ENCODE measurements at places on chromosomes 7 and 10.

GRCh38 chr7:19051767-19052375, 65.6 kb downstream of the TWIST1 start:
- no peak for DNase-seq

- no peak for DNase-seq
Observed at GRCh38 chr7:132879579-132879978, 202.3 kb downstream of the CHCHD3 start.

GRCh38 chr7:115654384-115655214, 376.0 kb downstream of the TFEC start:
- no peak for DNase-seq

GRCh38 chr7:20199015-20199737, 18.0 kb downstream of the MACC1 start:
- no peak for DNase-seq

DNA sequence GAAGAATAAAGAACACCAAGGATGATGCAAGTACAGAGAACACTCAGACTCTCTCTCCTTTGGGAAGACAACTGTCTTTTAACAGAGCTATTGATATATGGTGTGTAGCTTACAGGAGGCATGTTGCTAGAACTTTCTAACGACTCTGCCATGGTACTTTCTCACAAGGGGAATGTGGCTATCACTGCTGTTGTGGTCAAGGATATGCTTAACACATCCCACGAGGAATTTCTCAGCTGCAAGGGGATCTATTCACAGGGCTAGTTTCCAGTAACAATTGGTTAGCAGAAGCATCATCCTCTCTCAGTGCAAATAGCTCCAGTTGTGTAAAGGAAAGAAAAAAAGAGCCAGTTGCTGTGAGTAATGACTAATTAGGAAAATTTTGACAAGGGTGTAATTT, 826.0 kb downstream of the SORCS1 start:
- DNase-seq: peak; percentile 66

GRCh38 chr10:46537309-46537708, 19.1 kb downstream of the GPRIN2 start:
- DNase-seq: no peak

DNA sequence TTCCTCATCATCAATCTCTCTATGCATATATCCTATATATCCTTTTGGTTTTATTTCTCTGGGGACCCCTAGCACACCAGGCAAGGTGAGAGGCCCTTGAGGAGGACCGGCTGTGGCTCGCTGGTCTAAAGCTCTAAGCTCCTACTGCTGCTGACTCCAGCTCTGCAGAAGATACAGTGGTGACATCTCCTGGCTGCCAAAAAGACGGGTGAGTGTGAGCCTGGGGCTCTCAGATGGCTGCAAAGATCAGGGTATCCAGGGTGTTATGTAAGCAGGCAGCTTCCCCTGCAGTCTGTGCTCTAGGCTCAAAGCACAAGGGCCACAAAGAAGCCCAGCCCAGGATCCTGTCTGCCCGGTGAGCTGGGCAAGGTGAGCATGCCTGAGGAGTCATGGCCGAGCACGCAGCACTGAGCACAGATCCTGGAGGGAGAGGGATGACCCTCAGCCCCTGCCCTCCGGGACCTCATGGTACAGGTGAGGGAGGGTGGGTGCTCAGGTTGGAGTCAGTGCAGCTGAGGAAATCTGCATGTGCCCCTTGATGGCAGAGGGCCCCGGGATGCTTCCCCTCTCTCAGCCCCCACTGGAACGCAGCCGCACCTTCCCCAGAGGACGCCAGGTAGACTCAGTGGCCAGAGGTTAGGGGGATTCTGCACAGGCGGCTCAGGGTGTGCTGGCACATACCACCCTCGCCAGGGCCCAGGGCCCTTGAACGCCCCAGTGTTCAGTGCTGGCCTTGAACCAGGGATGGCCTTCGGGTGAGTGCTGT, 95.4 kb upstream of the INSIG1 start:
- no peak for DNase-seq

DNA sequence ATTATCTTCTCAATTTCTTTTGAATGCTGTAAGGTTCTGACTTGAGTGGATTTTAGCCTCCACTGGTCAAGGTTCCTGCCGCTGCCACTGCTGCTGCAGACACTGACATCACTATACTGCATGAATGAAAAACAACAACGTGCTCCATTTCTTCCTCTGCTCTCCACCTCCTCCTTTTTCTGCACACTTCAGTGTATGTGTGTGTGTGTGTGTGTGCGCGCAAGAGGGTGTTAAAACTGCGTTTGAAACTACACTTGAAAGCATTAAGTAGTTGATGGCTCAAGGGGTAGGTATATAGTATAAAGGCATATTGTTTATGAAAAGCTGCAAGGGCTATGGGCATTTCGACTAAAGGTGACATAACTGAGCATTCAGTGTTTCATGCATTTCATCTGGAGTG, 3.5 kb downstream of the GLCCI1 start:
- DNase-seq: no peak

DNA sequence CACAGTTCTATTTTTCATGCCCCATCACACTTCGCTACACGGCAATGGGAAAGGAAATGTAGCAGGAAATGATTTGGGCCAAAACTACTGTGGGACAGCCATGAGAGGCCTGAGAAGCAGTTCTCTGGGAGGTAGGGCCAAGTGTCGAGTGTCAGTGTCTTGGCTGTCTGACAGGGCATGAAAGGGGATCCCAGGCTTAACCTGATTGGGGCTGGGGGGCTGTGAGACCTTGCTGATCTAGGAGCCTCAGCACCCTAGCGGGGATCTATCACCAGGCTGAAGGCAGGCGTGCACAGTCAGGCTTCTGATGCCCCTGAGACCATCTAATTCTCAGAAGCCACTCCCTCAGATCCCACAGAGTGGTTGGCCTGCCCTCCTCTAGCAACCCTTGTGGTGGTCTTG, 58.2 kb upstream of the SLC25A13 start:
- no peak for DNase-seq

DNA sequence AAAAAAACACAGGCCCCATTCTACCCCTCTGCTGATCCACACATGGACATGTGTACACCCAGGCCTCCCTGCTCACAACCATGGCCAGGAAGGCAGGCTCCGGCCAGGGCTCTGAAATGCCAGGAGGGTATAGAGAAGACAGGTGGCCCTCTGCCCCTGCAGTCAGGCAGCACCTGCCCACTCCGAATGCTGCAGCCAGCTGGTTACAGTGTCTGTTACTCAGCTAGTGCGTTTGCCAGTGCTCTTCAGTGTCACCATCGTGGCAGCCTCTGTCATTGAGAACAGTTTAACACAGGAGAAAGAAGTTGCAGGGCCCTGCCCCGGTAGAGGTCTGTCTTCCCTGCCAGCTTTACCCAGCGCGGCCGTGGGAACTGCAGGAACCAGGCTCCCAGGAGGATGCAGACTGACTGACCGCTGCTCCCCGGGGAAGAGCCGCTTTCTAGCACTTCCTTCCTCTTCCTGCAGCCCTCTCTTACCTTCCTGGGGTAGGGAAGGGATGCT, 128.8 kb upstream of the FAM20C start:
- DNase-seq: no peak

DNA sequence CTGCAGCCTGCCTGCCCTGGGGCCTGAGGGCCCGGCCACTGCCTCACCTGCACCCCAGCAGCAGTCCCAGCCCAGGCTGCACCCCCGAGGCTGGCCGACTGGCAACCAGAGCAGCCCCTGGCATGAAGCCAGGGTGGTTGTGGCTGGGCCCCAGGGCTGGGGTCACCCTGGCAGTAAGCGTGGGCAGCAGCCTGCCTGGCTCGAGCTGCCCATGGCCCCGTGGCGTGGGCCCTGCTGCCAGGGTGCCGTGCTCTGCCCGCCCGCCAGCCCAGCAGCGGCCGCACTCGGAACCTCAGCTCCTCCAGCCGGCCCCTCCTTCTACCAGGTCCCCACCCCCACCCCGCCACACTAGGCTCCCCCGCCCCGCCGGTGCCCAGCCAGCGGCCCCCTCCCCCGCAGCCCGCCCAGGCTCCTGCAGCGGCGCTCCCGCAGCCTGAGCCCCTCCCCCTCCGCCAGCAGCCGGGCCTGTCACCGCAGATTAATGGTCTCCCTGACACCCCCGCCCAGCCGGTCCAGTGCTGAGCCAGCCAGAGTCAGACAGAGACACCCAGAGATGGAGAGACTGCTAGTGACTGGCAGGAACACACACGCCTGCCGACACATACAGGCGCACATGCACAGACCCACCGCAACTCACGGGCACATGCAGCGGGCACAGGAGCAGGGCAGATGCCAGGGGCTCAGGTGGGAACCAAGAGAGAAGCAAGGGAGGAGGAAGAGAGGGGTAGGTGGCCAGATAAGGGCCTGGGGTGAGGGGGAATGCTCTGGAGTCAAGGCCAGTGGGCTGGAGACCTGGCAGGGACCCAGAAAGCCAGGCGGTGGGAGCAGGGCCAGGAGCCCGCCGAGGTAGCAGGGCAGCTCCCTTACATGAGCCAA, 22.4 kb downstream of the KCNH2 start:
- DNase-seq: no peak

DNA sequence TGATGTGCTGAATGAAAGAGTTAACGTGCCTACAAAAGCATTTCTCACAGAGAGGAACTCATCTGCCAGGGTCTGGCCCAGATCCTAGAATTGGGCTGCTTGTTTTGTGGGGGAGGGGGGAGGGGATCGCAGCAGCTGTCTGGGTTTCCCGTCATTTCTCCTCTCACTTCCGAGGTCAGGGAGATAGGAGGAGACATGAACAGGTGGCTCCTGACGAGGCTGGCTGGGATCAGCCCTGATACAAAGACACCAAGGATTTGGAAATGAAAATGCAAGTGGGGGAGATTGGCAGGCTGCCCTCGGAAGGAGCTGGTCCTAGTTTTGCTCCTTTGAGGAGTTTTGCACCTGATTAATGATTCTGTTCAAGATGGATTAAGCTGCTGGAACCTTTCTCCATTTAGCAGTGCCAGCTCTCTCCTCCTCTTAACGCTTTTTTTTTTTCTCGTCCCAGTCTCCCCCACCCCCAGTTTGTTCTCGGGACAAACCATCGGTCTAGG, 86.8 kb upstream of the KMT2C start:
- DNase-seq: no peak

DNA sequence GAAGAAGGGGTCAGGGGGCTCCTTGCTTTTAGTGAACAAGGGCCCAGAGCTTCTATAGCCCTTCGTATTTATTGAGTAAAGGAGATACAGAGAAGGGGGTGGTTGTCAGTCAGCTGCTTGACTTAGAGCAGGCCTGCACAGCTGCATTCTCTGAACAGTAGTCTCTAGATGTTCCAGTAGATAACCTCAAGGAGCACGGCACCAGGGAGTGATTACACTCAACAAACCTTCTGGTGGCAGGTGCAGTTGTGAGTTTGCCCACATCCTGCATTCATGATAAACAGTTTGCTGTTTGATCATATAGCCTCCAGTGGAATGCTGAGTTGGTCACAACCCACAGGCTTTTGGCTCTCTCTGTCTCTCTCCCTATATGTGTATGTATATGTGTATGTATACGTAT, 70.0 kb upstream of the GJD4 start:
- no peak for DNase-seq

- no peak for DNase-seq
Observed at GRCh38 chr7:30973791-30974604, 10.2 kb downstream of the GHRHR start.

- DNase-seq: no peak
Observed at GRCh38 chr7:114783508-114783907, 138.4 kb upstream of the MDFIC start.

DNA sequence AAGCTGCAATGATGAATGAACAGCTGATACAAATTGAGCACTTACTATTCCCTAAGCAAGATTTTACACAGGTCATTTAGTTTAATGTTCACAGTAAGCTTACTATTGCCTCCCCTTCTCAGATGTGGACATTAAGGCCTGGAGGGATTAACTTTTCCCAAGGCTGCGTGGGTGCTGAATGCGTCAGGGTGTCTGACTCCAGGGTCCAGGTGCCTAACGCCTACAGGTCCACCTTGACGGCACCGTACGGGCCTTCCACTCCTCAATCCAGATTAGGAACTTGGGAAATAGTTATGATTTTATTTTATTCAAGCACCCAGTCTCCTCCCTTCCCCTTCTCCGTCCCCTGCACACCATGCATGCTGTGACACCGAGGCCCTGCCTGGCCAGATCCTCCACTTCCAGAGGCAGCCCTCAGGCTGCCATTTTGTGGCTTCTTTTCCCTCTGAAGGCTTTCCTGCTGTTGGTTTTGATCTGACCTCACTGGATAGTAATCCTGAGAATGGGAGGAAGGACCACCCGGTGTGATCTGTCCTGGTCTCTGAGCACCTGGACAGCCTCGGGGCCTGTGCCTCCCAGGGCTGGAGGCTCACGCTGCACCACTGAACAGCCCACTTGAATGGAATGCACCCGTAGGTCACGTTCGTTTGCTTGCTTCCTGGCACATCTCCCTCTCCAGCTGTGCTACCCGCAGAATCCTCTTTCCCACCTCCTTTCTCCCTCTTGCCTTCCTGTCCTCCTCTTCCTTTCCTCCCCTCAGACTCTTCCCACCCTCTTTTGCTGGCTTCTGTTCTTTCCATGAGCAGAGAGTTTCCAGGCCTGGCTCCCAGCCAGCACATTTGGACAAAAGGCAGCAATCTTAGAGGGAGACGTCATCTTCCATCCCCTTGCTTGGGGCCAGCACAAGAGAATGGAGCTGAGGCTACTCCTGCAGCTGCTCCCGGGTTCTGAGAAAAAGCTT, 14.4 kb downstream of the DENND2A start:
- peak; percentile 98 for DNase-seq

DNA sequence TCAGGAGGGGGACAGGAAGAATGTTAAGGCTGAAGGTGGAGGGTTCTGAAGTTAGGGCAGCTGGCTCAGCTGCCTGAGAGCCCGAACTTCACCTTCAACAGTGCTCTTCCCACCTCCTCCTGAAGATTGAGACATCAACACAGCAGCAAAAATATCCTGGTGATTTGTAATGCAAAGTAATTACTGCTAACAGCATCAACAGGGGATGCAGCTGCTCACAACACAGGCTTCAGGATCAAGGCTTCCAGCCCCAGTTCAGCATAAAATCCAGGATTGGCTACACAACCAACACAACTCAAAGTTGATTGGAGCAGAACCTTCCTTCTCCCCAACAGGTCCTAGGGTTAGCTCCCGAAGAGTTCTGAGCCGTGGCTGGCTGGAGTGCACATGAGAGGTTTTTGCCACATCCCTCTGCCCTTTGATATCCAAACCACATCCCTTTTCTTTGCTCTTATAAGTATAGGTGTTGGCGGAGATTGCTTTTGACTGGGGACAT, 242.4 kb downstream of the KIAA1217 start:
- DNase-seq: no peak

DNA sequence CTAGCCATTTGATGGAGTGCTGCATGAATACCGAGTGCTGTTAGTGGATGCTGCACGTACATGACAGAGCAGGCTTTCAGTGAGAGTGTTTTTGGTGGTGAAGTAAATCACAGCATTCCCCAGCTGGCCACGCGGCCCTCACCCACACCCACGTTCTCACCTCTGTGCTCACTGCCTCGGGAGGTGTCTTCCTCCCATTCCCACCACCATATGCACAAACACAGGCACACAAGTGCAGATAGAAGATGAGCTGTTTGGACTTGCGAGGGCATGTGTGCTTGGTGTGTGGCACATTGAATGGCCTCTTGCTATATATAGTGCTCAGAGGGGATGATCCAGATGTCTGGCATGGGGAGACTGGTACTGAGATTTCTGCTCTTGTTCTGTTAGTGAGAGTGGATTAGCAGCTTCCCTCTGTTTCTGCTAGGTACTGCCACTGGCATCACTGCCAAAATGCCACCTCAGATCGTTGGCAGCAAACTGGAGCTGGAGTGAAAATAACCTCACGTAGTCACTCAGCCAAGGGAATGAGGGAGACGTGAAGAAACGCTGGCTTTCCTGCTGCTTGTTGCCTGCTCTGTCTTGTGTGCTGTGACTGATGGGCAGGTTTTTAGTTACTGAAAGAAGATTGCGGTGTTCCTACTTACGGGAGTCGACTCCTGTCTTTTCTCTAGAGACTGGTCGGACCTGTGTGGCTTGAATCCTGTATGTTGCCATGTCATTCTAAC, 19.1 kb downstream of the DNAJB6 start:
- no peak for DNase-seq

Data from fibroblast of skin of left biceps (primary cell).